ENCODE measurements at places on chromosomes 16 and 17.
A peak's percentile ranks its signal among the peaks of the same experiment; 100 is the strongest.

DNA sequence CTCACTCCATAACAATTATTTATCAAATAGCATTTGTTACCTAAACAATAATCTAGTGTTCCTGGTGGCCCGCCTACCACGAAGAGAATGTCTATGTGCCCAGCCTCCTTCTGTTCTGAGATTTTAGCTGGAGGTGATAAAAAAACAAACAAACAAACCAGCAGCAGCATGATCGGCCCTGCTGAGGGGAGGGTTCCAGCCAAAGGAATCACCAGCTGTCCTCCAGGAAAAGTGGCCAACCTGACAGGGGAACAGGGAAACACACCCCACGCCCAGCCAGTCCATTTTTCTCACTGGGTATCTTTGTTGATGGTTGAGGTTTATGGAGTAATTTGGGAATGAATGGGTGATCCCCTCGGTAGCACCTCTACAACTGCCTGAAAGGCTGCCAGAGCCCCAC, 203.0 kb upstream of the DYNLRB2 start:
- no peak for DNase-seq

DNA sequence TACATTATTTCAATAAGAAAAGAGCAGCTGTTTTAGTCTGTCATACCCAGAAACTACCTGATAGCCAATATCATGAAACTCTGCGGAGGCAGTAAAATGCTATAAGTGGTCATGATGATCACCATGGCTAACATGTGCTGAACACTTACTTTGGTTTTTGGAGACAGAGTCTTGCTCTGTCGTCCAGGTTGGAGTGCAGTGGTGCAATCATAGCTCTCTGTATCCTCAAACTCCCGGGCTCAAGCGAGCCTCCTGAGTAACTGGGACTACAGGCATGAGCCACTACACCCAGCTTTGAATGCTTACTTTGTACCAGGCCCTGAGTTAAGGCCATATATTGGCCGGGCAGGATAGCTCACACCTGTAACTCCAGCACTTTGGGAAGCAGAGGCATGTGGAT, 101.2 kb upstream of the DHX40 start:
- DNase-seq, result no peak

DNA sequence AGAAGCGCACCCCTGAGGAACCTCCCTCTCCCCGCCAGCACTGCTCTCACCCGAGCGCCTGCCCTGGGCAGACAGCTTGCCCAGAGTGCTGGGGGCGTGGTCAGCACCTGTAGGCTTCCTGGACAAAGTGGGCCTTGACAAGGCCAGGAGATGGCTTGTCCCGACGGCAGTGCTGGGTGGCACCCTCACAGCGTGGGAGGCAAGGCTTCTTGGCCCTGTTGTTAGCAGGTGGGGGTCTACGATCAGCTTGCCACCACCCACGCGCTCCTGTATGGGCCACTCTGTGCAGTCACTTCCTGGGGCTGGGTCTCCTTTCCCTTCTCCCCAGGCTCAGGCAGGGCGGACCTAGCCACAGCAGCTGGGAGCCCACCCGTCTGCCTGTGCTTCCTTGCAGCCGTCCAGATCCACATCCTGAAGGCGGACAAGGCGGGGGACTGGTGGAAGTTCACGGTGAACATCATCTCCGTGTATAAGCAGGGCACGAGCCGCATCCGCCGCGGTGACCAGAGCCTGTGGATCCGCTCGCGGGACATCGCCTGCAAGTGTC, 218.0 kb downstream of the NTN1 start:
- DNase-seq, result no peak

- DNase-seq, result no peak
These were observed 1.3 kb downstream of the AKAP1 start for GRCh38 chr17:57086069-57086930.

DNA sequence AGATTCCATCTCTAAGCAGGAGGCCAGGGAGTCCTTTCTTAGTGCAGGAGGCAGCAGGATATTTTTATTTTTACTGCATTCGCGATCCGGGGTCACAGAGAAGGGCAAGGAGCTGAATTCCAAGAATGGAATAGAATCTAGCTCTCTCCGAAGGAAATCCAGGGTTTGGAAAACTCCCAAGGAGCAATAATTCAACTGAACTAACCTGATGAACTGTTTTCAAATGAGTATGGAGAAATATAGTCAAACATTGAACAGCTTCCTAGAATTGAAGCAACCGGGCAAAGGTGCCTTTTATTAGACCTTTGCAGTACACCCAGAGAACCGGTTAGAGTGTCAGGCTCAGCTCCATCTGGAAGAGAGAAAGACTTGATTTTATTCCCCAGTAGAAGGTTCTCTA, 120.7 kb upstream of the MAF start:
- no peak for DNase-seq

GRCh38 chr16:12513791-12514175, 289.9 kb downstream of the CPPED1 start:
- DNase-seq, result no peak

DNA sequence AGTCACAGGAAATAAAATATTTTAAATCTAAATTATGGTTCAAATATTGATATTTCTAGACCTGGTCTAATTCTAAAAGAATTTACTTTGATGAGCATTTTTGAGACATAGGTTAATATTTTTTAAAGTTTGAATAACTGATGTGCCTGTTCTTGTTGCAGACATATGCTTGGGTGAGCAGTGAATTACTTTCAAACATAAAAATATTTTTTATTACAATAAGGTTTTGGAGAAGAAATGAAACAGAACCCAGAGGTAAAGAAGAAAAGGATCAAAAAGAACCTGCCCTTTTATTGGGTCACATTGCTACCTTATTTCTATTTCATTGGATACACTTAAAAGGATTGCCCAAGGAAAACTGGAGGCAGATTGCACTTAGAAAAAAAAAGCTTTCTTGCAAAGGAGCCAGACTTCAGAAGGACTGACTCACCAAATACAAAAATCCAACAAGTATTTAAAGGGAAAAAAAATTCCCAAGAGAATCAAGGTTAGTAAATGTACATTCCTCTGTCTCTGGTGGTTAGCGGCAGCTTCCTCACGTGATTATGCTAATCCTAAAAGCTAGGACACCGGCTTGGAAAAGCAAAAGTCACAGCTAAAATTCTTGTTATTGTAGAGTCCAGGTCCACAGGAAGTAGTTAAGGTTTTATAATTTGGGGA, 18.5 kb downstream of the ENPP7 start:
- DNase-seq, result peak; percentile 33

DNA sequence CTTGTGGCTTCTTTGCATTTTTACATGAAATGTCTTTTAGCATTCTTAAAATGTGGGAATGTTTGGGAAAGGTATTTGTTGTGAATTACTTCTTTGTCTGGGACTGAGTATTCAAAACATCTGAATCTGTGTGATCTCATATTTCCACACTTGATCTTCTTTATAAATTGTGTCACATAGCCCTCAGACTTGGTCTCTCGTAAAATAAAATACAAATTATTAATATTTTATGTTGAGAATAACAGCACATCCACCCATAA, 81.9 kb downstream of the TUBD1 start:
- DNase-seq, result no peak

GRCh38 chr17:69722518-69722917, 308.0 kb downstream of the MAP2K6 start:
- no peak for DNase-seq

GRCh38 chr17:67258821-67259468, 13.9 kb upstream of the HELZ start:
- no peak for DNase-seq

DNA sequence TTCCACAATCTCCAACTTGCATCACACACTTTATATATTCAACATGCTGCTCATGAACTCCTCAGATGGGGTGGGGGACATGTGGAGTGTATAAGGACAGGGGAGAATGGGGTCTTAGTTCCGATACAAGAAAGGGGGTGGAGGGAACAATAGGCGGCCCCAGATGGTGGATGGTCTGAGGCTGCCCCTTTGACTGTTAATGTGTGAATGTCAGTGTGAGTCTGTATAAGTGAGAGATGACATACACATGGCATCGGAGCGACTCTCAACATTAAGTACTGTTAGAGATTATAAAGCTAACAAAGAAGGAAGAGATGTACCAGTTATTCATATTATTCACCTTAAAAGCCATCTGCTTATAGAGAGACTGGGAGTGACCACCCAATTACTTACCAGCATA, 193.1 kb downstream of the AXIN2 start:
- DNase-seq, result no peak

GRCh38 chr17:34765291-34765690, 185.9 kb downstream of the TMEM132E start:
- DNase-seq, result no peak

- DNase-seq, result no peak
These were observed 1.3 kb upstream of the KCTD13 start for GRCh38 chr16:29927070-29927905.

DNA sequence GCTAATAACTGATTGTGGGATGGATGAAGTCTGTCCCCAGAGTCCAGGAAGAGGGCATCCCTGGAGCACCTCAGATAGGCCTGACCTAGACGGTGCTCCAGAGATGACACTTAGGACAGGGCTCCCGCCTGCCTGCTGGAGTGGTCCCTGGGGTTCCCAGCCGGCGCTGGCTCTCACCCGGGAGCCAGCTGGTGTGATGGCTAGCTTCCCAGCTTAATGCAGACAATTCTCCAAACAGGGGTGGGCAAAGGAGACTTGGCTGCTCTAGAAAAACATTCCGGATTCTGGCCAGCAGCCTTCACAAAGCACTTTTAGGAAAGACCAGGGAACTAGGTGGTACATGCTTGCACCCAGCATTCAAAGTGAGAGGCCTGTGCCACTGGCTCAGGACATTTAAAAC, 18.6 kb downstream of the ACE start:
- no peak for DNase-seq

DNA sequence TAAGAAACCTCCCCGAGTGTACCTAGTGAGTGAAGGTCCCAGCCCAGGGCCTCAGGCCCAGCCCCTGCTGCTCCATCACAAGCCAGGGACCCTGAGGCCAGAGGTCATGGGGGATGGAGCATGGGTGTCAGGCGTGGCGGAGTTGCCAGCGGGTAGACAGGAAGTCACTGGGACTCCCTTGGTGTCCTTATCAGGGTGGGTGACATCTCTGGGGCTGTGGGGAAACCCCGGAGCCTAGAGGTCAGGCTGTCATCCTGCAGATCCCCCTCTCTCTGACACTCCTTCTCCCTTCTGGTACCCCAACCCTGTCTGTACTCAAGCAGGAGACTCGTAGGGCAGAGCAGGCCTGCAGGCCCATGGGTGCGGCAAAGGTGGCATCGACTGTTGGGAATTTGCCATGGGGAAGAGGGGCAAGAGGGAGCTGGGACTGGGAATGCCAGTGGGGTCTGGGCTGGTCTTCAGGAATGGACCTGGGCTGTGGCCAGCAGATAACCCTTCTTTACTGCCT, 10.8 kb upstream of the ADGRG1 start:
- no peak for DNase-seq

DNA sequence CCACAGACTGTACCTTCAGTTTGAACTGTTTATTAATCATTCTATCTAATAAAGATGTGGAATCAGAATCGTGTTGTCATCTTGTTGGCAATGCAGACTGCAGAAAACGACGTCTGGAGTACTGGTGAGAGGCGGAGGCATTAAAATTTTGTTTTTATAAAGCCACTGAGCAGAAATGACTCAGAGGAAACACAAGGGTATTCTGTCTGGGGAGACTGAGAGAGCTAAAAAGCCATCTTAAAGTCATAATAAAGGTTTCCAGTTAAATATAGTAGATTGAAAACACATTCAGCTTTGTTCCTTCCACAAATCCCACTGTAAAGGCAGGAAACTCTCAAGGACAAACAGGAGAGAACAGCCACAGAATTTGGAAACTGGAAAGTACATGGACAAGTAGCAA, 74.2 kb downstream of the CPPED1 start:
- DNase-seq, result no peak
